Activated T-helper 9 cell treated with anti-CD3 and anti-CD28 coated beads, Interleukin-2, amount 50 U/mL, for 16 hours (primary cell): ENCODE measurements at places on chromosomes 16 and 17.
A peak's percentile ranks its signal among the peaks of the same experiment; 100 is the strongest.

GRCh38 chr17:81551458-81552243, 502 bp downstream of the FAAP100 start:
- peak; percentile 16 for DNase-seq

- DNase-seq = no peak
These were observed 80.5 kb downstream of the TEX14 start for GRCh38 chr17:58611331-58611730.

DNA sequence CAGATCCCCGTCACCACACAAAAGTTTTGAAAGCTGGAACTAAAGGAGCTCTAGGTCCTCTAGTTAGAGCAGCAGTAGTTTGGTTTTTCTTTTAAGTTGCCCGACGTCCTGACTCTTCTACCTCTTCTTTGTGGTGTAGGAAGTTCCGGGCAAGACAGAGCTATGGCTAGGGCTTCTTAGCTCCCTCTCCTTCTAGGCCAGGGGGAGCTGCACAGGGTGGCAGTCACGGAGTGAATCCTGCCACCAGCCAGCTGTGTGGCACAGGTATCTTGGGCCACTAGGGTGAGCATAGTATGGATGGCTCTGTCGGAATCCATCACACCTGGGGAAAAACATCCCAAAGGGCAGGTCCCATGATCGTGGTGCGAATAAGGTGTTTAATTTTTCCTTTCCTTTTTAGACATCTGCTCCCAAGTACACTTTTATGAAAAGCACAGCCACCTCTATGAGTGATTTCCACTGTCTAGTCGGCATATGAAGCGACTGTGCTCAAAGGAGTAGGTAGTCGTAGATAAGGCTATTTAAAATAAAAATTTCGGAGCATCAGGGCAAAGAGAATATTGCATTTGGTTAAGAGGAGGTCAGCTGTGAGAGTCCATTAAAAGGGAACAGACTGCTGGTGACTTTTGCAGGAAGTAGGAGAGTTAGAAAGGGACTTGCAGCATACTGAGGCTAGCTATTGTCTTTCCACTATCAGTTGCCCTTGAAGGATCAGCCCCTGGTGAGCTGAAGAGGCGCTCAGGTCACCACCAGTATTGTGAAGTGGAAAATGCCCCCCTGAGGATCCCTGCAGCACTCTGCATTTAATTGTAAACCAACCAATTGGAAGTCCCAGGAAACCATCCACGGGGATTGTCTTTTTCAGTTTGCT, 2.1 kb downstream of the PRKCA start:
- DNase-seq = peak; percentile 3

DNA sequence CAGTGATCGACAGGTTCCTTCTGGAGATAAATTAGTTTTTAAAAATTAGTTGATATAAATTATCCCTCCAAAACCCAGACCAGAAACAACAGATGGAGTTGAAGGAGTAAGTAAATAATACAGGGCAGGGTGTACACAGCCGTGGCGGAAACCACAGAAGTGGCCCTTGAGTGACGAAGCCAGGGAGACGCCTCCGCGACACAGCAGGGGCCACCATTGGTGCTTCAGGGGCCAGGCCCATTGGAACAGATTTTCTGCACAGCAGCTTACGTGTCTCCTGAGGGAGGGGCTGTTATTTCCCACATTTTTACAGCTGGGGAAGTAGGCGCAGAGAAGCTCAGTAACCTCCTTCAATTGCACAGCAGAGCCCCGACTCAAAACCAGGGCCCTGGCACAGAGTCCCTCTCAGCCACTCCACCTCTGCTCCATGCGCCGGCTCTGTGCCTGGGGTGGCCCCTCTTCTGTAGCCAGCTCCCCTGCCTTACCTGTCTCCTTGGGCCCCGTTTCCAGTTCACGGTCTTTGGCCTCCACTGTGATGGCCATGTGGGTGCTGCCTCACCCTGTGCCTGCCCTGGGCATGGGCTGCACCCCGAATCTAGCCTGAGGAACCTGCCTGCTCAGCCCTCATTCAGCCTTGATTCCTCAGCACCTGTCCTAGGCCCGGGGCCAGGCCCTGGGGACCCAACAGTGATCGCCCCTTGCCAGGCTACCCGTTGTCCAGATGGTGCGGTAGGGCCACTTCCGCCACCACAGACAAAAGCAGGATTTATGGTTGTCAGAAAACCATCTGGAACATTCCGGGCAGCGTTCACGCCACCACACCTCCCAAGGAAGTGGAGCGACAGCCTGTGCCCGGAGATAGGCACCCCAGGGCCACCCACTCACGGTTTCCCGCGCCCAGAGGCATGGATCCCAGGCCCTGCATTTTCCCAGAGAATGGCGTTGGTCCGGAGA, 128.5 kb upstream of the GSE1 start:
- DNase-seq = no peak

- DNase-seq = no peak
These were observed 184.8 kb upstream of the GSE1 start for GRCh38 chr16:85428168-85428898.

DNA sequence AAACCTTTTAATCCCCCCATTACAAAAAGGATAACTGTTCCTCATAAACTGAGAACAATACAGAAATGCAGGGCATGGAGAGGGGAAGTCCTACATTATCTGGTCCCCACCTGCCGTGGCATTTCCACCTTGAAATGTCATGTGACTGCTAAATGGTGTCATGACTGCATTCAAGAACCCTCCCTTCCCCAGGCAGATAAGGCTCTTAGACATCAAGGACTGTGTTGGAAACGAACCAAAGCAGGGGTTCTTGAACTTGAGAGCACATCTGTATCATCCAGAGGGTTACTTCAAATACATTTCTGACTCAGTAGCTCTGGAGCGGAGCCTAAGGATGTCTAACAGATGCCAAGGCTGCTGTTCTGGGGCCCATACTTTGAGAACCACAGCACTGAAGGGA, 18.4 kb downstream of the CMTM3 start:
- DNase-seq = no peak

GRCh38 chr17:44367231-44367979, 3.8 kb upstream of the FAM171A2 start:
- no peak for DNase-seq

- no peak for DNase-seq
These were observed 1.6 kb downstream of the PSMB10 start for GRCh38 chr16:67935101-67935401.

DNA sequence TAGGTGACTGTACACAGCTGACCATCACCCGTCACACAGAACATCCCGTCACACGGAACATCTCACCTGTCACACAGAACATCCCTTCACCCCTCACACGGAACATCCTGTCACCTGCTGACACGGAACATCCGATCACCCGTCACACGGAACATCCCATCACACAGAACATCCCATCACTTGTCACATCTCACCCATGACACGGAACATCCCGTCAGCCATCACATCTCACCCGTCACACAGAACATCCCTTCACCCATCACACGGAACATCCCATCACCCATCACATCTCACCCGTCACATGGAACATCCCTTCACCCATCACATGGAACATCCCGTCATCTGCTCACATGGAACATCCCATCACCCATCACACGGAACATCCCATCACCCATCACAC, 3.8 kb downstream of the CPNE7 start:
- DNase-seq = no peak

GRCh38 chr17:57412520-57413096, 156.3 kb downstream of the MSI2 start:
- DNase-seq = no peak

GRCh38 chr16:78224342-78224741, 124.9 kb downstream of the WWOX start:
- no peak for DNase-seq

GRCh38 chr17:838486-838885, 56.3 kb downstream of the MRM3 start:
- no peak for DNase-seq

DNA sequence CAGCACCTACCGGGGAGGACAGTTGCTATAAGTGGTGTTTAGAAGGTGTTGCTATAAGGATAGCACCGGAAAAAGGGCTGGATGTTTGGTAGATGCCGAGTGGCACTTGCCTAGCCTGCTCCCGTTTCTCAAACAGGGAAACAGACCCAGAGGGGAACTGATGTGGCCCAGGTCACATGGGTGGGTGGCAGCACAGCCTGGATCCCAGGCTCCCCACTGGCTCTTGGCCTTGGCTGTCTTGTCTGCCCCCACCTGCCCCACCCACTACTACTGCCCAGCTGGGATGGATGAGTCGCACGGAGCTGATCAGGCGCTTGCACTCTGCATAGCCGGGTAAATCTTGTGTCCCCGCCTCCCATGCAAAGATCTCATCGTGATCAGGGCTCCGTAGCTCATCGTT, 7.2 kb downstream of the SMTNL2 start:
- DNase-seq = no peak

DNA sequence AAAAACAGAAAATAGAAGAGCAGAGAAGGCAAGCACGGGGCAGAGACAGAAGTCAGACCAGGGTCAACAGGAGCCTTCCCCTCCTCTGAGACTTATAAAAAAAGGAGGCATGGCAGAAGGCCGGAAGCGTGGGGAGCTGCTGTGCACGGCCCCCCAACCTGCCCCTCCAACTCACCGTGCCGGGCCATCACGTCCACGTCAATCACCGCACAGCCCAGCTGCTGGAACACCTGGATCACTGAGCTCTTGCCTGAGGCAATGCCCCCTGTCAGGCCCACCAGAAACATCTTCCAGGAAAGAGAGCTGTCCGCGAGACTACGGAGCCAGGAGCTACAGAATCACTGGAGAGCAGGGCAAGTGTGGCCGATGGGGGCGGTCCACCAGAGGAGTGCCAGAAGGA, 16.8 kb downstream of the DCAKD start:
- no peak for DNase-seq

DNA sequence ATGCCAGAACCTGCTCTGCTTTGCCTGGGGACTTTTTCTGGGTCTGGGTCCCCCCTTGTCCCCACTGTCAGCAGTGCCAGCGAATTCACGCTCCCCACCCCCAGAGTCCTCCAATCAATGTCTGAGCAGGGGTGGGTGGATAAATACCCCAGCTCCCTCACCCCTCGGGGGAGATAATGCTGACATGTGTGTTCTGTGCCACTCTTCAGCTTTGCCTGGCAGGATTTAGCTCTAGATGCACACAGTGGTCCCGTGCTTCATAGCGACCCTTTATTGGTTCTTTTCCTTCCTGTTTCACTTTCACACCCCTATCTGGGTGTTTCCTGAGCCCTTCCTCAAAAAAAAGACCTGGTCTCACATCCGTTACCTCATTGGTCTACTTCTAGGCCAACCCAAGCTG, 277.0 kb downstream of the NPIPA8 start:
- DNase-seq = no peak

DNA sequence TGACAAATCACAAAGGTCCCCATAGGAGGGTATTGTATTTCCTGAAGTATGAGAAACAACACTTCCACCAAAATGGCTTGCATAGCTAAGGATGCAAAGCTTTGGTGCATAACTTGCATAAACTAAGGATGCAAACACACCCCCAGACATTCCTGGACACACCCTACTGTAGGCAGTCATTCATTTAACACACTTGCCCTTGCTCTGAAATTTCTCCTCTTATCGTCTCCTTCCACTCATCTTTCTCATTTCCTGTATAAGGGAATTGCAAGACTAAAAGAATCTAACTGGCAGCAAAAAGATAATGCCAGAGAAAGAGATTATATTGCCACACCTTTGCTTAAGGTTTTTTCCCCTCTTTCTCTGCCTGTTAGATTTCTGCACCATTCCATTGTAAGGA, 28.3 kb downstream of the CHD9 start:
- DNase-seq = no peak

GRCh38 chr17:39139161-39139511, 12.3 kb downstream of the PLXDC1 start:
- DNase-seq = no peak

- no peak for DNase-seq
These were observed 200.9 kb downstream of the CNTNAP4 start for GRCh38 chr16:76478105-76478504.

- no peak for DNase-seq
These were observed 55.4 kb upstream of the HAPSTR1 start for GRCh38 chr16:9035996-9036395.

GRCh38 chr16:14028202-14028601, 42.9 kb upstream of the MRTFB start:
- no peak for DNase-seq

GRCh38 chr17:71850812-71851211, 270.0 kb upstream of the SOX9 start:
- no peak for DNase-seq

DNA sequence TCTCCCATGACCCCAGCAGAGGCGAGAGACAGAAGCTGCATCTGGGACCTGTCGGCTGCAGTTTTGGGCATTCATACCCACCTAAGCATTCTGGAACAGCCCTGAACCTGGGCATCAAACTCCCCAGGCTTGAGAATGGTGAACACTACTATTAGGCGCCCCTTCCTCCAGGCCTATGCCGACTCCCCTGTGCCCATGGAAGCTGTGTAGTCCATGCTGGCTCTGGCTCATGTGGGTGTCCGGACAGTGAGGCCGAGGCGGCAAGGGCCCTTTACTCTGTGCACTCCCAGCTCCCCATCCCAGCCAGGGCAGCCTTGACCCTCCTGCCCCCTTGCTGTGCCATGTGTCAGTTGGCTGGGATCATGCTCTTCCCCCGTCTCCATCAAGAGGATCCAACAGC, 89.0 kb upstream of the TOB1 start:
- DNase-seq = no peak
